ENCODE measurements at places on chromosomes 11 and 22.

DNA sequence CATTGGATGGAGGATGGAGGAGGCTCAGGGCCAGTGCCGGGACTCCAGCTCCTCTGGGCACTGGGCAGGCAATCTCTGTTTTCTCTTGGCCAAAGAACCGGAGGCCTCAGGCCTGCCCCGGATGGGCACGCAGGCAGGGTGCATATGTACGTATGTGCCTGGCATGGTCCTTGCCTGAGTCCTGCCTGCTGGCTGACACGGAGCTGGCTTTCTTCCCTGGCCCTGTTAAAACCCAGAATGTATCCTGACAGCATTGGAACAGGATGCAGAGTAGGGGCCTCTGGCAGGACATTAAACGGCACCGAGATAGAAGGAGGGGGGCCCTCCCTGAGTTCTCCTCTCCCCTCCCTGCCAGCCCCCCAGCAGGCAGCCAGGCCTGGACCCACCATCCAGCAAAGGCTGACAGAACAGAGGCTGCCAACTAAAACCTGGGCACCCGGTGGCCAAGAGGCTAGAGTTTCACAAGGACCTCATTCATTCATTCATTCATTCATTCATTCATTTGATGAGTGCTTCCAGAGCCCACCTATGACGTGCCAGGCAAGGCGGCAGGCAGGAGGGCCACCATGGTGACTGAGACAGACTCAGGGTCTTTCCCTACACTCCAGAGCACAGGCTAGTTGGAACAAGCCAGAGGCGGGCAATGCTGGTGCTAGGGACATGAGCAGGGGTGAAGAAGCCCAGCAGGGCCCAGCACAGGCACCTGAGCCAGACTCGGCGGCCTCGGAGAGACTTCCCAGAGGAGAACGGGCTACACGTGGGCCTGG, 28.8 kb downstream of the FLRT1 start:
- DNase-seq, result no peak

GRCh38 chr11:130215531-130216220, 56.1 kb downstream of the ST14 start:
- no peak for DNase-seq

DNA sequence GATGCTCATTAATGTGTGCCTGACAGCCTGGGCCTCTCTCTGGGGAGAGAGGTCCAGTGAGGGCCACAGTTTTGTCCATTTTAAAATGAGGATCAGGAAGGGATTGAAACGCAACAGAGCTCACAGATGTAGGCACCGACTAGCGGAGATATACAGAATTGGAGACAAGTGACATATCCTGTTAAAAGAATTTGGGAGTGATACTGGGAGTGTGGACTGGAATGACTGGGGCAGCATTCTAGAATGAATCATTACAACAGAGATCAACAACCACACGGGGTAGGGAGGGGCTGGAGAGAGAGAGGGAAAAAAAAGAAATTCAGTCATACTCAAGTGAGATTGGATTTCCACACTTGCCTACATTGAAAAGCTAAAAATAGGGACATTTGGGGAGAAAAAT, 2.5 kb upstream of the NCAM1 start:
- DNase-seq, result no peak

GRCh38 chr11:3132831-3133260, 32.3 kb downstream of the OSBPL5 start:
- no peak for DNase-seq

- no peak for DNase-seq
Observed at GRCh38 chr22:26286091-26286820, 117.0 kb downstream of the SEZ6L start.

DNA sequence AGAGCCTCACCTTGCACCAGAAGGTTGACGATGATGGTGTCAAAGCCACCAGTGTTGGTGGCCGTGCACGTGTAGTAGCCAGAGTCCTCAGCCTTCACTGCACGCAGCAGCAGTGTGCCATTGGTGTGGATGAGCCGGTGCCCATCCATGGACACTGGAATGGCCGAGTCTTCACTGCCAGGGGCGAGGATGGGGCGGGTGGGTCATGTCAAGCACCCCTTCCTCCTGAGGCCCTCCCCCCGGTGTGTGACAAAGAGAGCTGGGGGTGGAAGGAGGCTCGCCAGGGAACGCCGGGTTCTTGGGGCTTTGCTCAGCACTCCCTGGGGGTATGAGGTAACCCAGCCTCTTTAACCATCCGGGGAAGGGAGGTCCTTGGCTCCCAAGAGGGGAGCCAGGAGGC, 111.6 kb downstream of the CEP164 start:
- no peak for DNase-seq

DNA sequence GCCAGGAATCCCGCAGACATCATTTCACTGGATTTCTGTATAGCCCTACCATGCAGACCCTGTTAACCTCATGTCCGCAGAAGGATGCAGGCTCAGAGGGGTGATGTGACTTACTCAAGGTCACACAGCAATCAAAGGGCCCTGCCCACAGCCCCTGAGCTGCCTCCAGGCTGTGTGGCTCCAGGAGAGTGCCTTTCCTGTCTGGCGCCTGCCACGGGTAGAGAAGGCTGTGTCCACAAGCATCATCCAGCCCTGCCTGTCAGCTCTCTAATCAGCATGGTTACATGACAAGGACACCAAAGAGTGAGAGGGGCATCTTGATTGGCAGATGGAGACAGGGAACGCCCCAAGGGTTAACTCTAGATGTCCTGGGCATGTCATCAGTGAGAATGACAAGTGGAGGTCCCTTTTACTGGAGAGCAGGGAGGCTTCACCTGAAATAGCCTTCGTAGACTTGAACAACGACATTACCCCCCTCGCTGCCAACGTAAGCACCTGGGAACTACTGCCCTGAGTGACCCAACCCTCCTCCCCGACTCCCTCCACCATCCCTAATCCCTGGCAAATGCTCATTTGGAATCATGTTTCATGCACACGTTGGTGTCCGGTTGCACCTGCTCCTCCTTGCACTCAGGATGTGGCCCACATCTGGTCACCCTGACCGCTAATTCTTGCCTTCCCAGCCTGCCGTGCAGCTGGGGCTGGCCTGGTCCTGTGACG, 6.9 kb downstream of the FGF19 start:
- DNase-seq, result no peak

- DNase-seq, result no peak
Observed at GRCh38 chr11:47857892-47858543, 9.9 kb upstream of the NUP160 start.

DNA sequence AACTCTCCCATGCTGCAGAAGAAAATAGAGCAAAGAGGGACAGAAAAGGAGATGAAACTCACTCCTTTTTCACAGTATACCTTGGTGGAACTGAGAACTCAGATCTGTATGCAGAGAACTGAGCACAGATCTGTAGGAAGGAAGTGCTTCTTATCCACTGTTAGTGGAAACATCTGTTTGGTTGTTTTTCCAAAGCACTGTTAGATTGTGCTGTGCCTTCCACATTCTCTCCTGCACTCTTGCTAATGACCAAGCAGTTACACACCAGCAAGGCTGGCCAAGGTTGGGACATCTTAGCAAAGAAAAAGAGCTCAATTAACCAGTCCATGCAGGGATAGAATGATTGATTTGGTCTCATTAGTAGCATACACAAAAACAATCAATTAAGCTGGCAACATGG, 20.1 kb upstream of the SIK2 start:
- DNase-seq, result no peak

DNA sequence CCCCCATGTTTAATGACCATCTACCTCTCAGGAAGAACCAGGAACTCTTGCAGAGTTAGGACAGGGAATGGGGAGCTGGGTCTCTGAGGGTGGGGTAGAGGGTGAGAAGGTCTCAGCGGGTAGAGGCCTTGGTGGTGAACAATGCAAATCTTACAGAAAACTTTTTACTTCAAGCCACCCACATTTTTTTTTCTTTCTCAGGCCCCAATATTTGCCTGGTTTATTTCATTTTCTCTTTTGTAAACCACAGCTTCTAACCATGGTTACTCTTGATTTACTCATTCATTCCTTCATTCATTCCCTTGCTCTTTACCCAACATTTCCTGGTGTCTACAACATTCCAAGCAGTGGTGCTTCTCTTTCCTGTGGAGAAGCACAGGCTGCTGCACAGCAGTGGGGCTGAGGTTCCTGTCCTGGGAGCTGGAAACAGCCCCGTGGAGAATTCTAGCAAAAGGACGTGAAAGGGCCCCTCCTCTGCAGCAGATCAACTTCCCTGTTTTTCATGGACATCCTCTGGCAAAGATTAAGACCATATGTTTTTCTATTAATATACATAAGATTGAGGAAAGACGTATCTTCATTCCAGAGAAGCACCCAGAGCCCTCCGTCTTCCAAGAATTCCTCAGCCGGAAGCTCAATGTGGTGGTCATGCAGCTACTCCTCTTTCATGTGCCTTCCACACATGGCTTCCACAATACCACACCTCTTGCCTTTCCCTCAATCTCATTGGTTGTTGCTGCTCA, 224.4 kb upstream of the SESN3 start:
- DNase-seq, result no peak
